ENCODE measurements at places on chromosomes 6 and 20.

DNA sequence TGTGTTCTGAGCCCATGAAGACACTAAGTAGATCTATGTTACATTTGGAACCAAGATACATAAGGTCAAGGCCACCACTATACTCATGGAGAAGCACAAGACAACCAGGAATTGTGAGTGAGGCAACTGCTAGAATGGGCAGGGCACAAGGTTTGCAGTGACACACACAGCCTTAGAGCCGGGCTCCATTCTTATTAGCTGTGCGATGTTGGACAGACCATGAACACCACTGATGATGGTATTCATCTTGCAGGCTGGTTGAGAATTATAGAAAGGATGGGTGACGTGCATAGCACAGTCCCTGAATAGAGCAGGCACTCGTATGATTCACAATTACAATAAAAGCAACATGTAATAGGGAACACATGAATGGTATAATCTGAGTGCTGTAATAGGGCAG is 172.4 kb downstream of the GJA10 start:
- DNase-seq: no peak

DNA sequence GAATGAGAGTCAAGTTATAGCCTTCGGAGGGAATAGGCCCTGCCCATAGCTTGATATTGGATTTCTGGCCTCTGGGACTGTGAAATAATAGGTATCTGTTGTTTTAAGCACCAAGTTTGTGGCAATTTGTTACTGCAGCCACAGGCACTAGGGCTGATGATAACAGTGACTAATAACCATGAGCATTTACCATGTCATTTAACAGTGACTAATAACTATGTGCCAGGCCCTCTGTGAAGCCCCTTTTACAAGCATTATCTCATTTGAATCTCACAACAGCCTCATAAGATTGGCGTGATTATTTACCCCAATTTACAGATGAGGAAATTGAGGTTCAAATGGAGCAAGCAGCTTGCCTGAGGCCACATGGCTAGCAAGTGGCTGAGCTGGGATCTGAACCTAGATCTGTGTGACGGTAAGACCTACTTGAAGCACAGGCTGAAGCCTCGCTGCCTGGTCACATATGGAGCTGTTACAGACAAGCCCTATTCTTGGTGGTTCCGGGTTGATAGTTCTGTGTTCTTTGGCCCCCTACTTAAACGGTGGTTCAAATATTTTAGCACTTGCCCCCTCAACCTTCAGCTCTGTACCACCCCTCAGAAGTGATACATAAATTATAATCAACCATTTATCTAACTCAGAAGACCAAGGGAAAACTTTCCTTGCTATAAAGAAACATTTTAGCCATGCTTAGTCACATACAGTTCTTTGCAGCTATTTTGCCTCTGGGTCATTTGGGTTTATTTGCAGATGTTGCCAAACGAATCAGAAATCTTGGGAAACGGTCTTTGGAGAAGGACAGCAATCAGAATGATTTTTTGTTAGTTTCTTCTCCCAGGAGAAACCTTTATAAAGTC is 98.3 kb downstream of the ELOVL5 start:
- no peak for DNase-seq

DNA sequence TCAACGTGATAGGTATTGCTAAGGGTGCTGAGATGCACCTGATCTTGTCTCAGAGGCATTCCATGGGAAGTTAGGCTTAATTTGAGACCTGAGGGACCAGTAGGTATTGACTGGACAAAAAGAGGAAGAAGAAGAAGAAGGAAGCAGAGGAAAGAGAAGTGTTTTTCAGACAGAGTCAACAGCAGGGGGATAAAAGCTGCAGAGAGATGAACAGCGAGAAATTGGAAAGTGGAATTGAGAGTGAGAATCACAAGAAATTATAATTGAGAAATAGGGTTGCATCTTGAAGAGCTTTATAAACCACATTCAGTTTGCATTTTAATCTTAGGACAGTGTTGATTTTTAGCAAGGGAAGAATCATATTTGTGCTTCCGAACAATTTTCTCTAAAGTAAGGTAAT is 254.0 kb downstream of the CD83 start:
- no peak for DNase-seq

GRCh38 chr6:15087186-15087589 is 158.7 kb upstream of the JARID2 start:
- no peak for DNase-seq

DNA sequence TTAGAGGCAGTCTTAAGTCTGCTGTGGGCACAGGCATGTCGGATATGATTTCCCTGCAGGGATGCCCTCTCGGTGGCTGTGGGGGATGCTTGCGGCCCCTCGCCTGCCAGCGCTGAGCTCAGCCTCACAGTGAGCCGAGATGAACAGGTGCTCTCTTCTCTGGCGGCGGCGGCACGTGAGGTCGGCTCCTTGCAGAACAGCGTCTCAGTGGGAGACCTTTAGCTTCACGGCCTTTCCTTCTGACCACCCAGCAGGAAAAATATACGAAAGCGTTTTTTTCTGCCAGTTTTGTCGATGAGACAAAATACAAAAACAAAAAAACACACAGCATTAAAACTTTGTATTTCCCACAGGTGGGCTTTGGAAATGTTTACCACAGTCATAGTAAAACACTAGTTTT is 23.6 kb downstream of the FOXA2 start:
- DNase-seq: no peak

GRCh38 chr20:24483435-24484080 is 14.1 kb downstream of the SYNDIG1 start:
- no peak for DNase-seq

- DNase-seq: no peak
Measured at GRCh38 chr6:43268355-43268700, 25.0 kb downstream of the TTBK1 start.

DNA sequence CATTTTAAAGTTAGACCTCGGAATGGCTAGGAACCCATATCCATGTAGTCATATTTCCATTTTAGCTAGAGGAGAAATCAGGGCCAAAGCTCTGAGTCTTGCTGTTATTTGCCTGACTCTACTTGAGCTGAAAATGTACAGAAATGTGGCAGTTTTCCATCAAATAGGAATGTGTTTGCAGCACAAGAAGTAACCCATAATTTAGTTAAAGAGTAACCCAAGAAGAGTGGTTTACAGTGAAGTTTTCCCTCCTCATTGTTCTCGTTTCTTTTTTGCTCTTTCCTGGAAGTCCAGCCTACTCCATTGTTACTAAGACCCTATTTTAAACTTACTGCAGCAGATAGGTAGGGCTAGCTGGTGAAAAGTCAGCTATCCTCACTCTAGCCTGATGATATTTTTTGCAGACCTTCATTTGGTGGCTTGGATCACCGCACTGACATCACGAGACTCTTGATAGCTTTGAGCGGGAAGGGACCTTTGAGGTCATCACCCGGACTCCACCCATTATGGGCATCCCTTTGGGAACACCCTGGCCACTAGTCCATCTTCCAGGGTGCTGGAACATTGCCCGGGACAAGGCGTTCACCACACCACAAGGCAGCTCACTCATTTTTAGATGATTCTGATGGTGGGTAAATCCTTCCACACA is 28.0 kb upstream of the ADGRF5 start:
- DNase-seq: no peak

DNA sequence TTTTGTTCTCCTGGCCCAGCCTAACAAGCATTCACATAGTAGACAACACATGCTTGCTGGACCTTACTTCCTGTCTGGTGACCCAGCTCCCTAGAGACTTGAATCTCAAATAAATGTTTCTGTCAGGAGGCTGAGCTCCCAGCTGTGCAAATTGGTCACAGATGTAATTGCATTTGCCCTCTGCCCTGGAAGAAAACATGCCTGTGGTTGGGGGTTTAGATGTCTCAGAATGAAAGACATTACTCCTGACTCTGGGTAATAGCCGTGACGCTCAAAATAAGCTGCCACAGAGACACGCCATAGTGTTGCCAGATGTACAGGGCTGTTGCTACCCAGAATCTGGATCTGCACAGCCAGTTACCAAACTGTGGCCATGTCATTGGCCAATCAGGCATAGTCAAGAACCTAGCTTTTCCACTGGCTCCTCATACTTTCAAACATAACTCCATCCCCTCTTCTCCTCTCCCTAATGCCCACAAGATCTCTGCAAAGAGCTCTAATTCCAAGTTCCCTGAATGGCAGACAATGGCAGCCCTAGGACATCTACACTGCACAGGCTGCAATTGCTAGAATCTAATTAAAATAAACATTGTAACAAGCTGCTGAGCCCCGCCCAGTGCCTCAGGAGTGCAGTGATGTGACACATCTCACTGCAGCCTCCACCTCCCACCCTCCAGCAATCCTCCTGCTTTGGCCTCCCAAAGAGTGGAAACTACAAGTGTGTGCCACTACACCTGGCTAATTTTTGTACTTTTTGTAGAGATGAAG is 32.8 kb upstream of the GMPR start:
- DNase-seq: no peak

- DNase-seq: no peak
Measured at GRCh38 chr20:53087037-53087777, 115.0 kb downstream of the TSHZ2 start.

DNA sequence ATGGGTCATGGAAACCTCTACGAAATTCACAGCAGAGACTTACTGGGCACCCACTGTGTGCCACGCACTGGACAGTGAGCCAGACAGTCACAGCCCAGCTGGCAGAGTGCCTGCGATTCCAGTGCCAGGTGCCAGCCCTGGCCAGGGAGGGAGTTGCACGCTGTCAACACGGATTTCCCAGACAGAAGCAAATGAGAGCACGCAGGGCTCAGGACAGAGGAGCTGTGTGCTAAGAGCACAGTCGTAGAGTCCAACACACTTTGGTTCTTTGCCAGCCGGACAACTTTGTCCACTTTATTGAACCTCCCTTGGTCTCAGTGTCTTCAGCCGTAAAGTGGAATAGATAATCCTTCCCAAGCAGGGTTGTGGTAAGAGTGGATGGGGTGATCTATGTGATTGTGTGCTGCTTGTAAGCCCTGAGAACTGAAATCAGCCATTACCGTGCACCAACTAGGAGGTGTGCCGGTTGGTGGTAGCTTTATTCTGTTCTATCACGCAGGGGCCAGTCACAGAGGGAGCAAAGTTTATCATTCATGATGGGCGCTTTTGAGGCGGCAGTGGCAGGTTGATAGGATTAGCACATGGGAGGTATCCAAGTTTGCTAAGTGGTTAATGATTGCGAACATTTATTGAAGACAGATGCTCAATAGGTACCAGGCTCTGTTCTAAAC is 40.6 kb downstream of the SIRPA start:
- no peak for DNase-seq

DNA sequence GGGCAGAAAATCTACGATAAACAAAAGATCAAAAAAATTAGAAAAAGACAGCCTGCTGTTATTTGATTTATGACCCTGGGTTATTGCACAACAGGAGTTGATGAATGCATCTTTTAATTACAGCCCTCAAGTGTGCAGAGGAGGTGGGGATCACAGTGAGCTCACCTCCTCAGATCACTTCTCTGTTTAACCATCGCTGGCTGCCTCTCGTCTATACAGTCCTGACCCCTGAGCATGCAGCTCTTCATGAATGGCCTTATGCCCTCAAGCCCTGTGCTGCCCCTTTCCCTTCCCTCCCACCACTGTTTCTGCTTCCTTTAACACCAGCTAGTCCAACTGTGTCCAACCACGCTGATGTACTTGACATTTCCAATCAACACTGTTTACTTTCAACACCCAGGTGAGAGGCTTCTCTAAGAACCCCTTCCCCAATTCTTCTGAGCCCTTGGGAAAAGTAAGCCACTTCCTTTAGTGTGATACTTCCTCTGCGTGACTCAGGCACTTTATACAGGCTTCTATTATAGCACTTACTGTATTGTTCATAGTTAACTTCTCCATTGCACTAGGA is 60.6 kb upstream of the RIPOR2 start:
- no peak for DNase-seq

- no peak for DNase-seq
Measured at GRCh38 chr6:84825461-84825860, 61.1 kb upstream of the TBX18 start.

DNA sequence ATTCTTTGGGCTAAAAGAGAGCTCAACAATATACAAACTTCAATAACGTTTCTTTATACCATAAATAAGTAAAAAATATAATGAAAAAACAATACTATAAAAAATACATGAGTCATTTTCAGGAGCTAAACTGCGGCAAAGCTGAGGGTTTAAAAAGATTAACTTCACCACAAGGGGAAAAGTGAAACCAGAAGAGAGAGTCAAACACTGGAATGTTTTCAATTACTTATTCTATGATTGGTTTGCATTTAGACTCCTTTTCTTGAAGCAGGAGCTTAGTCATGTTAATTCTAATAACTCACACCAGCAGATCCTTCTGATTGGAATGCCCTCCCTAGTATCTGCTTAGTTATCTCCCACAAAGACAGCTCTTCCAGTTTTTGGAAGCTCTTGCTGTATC is 627.3 kb downstream of the UTRN start:
- no peak for DNase-seq

Measured in activated T-cell treated with anti-CD3 and anti-CD28 coated beads for 48 hours (primary cell).